Fibroblast of skin of abdomen (primary cell): ENCODE measurements at places on chromosomes 7 and 10.

GRCh38 chr7:90692396-90692795, 96.3 kb downstream of the CDK14 start:
- DNase-seq, result peak; percentile 52

DNA sequence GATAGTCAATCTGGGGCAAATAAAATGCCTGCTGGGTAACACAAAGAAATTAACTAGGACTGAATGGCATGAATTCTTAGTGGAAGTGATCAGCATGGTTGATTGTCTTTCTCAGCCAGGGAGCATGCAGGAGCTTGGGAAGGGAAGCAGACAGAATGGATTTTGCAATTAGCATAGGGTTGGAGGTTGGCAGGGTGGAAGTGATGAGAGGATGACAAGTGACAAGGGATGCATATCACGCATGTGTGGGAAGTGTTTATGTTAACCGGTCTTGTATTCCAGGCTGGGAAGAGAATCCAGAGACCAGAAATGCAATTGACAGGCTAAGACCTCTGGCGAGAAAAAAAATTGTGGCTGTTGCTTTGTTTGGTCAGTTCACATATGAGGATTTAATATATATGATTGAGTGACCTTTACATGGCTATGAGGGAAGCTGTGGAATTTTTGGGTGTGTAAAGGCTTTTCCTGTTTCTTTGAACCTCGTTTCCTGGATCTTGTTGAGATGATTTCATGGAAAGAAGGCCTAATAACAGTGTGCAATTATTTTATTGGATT, 8.3 kb downstream of the MDFIC start:
- DNase-seq, result peak; percentile 52

- DNase-seq, result no peak
Observed at GRCh38 chr10:124612611-124613498, 131.3 kb downstream of the FAM53B start.

- DNase-seq, result no peak
Observed at GRCh38 chr7:635227-635626, 91.3 kb upstream of the DNAAF5 start.

GRCh38 chr7:128020159-128020558, 11.1 kb downstream of the LRRC4 start:
- no peak for DNase-seq

DNA sequence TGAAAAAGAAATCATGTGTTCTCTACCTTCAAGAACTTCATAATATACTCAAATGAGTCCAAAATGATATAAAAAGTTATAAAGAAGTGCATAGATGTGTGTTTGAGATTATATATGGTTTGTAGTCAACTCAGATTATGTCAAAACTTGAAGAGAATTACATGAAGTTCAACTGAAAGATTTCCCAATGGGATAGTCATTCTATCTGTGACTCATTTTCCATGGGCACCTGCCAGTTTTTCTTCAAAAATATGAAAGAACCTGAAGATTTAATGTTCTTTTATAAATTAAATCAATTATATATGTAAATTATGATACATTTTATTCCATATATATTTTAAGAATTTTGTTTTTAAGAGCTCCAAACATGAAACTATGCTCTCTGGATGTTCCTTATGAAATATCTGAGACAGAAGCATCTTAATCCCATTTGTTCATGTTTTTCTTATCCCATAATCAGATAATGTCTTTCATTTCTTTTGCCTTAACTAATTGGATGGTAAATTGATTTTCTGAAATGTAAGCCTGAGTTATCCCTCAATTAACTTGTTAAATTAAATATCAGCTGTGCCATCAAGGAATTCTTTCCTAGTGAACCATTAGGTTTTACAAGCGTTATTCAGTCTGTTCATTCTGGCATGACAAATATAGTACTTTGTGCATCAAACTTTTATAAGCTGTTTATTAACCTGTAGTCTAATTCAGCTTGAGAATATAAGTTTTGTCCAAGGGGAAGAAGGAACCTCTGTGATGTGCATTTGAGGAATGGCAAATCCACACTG, 387.1 kb downstream of the IPMK start:
- no peak for DNase-seq
